ENCODE measurements at places on chromosomes 3 and 15.

GRCh38 chr15:73996939-73997338 lies 2.4 kb downstream of the PML start:
- DNase-seq: no peak

DNA sequence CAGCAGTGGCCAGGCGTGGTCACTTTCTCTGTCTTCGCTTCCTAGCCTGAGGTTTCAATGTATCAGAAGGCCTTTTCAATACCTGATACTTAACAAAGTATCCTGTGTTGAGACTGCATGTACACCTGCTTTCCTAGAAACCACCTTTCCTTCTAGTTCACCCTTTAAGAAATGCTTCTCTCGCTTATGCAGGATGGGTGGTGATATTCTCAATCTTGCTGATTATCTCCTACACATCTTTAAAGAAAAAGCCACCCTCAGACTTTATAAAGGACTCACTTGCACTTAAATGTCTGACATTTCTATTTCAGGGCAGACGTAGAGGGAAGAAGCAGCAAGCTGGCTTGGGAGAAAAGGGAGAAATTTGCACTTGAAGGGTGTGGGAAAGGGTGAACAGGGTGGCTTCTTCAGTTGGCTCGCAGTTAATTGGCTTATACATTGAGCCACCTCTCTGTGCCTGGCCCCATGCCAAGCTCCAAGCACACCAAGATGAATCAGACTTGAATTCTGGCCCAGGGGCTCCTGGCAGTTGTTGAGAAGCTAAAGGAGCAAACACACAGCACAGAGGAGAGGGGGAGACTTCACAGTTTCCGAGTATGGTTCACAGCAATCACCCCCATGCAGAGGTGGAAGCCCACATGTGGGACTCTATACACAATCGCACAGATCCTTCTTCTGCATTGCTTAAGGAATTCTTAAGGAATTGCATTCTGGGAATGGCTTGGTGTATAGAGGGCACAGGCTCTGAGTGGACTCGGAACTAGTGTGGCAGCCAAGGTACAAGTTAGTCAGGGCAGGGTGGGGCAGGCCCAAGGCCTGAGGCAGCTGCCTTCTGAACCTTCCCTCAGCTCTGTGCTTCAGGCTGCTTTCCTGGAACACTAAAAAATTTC lies 1.3 kb downstream of the ARL6IP5 start:
- peak; percentile 75 for DNase-seq

- DNase-seq: no peak
Observed at GRCh38 chr15:86115145-86115801, 35.6 kb downstream of the AGBL1 start.

DNA sequence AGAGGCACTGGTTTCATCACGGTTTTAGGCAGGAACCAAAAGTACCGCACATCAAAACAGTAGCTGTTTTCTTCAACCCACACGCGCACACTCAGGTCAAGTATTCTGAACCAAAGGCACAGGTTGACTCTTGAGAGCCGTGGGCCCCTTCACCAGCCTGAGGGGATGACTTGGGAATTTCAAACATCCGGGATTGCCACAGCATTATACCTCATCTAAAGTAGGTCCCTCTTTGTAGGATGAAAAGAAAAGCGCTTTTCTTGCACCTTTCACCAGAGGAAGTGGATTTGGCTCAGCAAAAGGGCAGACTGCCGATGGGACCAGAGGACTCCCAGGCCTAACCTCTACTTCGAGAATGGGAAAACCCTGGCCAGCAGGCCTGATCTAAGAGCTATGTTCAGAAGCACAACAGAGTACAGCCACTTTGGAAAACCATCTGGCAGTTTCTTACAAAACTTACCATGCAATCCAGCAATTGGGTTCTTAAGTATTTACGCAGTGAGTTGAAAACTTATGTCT lies 88.2 kb upstream of the PROK2 start:
- no peak for DNase-seq

GRCh38 chr3:112372396-112372795 lies 39.4 kb downstream of the CD200 start:
- no peak for DNase-seq

DNA sequence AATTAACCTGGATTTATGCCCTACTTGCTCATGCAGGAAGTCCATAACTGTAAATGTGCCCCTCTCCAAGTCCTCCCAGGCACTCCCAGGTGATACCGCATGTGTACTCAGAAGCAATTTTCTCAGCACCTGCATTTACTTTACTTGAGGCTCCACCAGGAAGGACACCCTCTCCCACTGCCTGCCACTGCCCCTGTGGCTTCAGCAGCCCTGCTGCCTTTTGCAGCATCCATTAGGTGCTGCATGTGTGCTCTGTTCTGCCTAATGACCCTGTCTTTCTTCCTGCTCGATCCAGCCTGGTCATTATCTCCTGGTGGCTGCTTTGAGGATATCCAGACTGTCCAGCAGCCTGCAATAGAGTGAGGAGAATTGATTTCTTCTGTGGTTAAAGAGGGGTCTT lies 107.6 kb upstream of the SEMA6D start:
- no peak for DNase-seq

DNA sequence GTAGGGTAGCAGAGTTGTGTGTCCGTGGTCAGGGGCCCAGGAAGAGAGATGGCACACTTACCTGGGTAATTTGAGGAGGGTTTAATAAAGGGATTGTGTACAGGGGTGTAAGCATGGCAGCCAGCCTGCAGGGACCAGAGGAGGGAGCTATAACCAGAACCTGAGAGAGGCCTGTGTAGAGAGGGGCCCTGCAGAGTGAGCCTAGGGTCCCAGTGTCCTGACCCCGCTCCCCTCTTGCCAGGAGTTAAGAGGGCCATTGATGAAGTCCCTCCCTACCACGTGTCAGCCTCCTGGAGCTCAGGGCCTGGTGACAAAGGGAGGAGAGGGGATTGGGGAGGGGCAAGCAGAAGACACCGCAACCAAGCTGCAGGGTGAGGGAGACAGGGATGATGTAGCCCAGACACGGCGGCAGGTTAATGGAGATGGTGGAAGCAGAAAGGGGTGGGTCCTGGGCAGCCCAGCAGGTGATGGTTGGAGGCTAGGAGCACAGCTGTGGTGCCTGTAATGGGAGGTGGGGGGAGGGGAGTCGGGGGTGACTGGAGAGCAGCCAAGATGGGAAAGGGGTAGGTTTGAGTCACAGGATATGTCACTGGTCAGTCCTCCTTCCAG lies 165.4 kb upstream of the TOPAZ1 start:
- DNase-seq: no peak

GRCh38 chr3:104566054-104566453 lies 800.7 kb upstream of the ALCAM start:
- DNase-seq: no peak

- DNase-seq: no peak
Observed at GRCh38 chr3:143822374-143822773, 25.9 kb downstream of the SLC9A9 start.

DNA sequence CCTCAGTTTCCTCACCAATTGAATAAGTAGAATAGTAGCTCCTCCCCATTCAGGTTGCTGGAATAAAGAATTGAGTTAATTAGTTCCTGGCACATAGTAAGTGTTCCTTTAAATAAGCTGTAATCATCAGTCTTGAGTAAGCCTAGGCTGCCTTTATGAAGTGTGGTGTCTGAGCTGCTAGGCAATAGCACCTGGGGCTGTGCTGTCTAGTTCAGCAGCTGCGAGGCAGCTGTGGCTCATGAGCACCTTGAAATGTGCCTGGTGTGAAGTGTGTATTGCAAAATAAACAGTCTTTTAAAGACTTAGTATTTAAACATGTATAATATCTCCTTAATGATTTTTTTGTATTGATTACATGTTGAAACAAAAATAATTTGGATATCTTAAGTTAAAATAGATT lies 77.6 kb downstream of the TOP2B start:
- no peak for DNase-seq

DNA sequence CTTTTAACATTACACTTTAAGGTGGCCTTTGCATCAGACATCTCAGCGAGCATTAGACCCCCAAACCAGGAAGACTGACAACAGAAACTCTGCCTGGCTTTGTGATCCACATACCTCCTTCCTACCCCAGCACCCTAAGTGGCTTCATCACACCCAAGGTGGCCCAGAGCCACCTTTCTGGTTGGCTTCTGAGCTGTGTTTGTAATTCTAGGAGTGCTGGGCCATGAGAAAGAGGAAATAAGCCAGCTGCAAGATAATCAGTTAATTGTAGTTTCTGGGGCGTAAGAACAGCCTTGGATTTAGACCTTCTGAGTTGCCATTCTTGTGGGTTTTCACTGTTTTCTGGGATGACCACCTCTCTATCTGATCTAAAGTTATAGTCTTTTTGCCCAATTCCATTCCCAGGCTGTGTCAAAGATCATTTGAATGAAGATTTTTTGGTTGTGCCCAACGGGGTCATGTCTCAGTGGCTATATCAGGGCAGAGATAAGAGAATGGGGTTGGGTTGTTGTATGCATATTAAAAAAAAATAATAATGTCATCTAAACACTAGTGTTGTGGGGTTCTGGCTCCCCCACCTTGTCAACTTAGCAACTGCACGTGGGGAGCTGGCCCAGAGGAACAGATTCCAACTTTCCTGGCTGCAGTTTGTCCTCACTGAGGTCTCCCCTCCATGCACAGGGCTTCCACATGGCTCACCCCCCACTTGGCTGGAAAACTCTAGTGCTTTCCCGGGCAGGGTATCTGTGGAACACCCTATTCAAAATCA lies 234.8 kb upstream of the WNT5A start:
- no peak for DNase-seq

- DNase-seq: no peak
Observed at GRCh38 chr3:172099495-172099808, 60.1 kb downstream of the FNDC3B start.

DNA sequence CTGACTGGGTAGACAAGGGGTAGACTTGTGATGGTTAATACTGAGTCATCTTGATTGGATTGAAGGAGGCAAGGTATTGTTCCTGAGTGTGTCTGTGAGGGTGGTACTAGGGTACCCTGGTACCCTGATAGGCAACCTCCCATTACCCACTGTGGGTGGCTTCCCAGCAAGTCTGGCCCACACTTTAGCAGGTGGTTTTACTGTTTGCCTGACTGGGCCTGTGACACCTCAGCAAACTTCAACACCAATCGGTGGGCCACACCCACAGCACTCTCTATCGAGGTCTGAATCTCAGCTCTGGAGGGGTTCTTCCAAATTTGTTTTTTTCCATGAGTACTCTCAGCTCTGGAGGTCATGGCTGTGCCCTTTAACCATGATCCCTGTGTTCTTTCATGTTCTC lies 24.6 kb upstream of the SH3GL3 start:
- DNase-seq: no peak

DNA sequence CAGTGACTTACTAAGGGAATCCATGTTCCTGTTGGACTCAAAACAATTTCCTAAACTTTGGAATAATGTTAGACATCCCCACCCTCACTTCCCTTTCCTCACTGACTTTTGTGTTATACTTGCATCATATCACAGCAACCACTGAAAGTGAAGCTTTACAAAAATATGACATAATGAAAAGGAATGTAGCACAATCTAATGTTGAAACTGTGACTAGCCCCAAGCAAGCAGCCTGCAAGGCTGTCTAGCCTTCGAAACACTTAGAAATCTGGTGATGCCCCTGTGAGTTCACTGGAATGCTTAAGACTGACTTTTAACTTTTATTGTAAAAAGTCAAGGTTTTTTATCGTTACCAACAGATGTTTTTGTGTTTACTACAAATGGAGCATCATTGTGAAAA lies 203.7 kb upstream of the ZNF385D start:
- DNase-seq: peak; percentile 59

- no peak for DNase-seq
Observed at GRCh38 chr15:88651971-88652370, 13.2 kb downstream of the ISG20 start.

- DNase-seq: no peak
Observed at GRCh38 chr15:57306944-57307411, 69.3 kb upstream of the CGNL1 start.

- no peak for DNase-seq
Observed at GRCh38 chr3:139540651-139541531, 1.3 kb upstream of the RBP1 start.

- DNase-seq: peak; percentile 59
Observed at GRCh38 chr3:179760944-179761343, 108.1 kb downstream of the USP13 start.

- DNase-seq: no peak
Observed at GRCh38 chr3:196323691-196324090, 5.7 kb upstream of the DYNLT2B start.

- DNase-seq: no peak
Observed at GRCh38 chr15:66964111-66964738, 101.2 kb upstream of the SMAD3 start.

- DNase-seq: no peak
Observed at GRCh38 chr3:8112587-8112986, 389.0 kb upstream of the LMCD1 start.

DNA sequence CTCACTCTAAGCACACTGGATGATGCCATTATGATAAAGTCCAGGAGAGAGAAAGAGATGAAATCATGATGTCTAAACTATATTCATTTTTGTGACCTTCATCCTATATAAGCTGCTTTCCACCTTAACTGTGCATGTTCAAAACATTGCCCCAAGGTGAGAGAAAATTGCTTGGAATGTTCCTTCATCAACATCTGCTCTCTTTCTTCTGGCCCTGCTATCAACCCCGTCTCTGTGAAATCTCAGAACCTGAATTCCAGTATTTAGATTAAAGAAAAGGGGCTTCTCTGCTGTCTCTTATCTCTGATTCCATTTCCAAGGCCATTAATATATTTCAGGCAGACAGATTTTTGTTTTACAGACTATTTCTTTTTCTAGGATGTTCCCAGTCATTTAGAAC lies 47.3 kb upstream of the PHLDB2 start:
- no peak for DNase-seq

DNA sequence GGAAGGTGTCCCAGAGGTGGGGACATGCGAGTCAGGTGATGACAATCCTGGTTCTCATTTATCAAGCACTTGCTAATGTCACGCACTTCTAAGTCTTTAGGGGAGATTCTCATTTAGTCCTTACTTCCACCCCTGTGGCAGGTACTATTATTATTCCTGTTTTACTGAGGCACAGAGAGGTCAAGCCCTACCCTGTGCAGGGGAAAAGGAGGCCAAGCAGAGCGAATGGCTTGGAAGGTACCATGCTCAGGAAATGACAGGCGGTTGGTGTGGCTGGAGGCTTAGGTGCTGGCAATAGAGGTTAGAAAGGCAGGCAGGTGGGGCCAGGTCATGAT lies 268.9 kb downstream of the UACA start:
- no peak for DNase-seq

DNA sequence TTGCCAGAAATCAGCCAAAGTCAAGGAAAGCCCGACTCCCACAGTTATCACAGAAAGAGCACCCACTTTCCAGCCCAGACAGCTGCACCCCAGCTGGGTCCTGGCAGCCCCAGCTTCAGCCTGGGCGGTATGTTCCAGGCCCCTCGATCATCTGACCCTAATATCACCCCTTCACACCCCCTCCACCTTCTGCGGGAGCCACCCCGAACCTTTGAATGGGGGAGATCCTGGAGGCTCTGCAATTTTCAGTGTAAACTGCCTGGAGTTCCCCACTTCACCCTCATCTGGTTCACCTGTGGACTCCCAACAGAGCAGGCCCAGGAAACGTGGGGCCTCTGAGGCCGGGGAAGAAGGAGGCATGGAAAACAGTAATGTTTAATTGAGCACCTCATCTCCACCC lies 5.9 kb downstream of the PRSS50 start:
- DNase-seq: no peak
